IPS DF 19.7 (cell line): ENCODE measurements at places on chromosomes 7 and 10.

DNA sequence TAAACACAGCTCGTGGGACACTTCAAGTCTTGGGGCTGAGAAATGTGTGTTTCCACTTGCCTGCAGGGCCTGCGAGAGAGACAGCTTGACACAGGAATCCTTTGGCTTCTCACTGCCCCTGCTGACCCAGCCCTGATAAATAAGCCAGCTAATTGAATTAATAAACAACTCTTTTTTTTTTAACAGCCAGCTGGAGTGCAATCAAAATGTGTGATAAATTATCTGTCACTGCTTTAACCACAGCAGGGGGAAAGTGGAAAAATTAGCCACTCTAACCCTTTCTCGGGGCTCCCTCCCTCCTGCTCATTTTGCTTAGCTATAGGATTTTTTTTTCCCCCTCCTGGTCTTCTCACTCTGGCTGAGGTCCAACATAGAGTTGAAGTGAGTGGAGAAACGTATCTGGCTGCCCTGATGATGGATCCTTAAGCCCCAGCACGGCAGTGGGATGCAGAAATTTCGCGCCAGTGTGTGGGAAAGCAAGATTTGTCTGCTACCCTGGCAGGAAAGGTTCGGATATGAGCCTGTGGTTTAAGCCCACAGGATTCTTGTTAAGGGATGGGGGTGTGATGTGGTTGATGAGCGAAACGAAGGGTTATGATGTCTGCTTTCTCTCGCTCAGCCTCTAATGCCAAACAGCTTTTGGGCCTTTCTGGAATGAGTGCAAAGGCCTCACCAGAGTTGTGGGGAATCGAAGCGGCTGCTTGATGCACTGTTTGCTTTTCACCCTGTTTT, 173.8 kb downstream of the TRIL start:
- no peak for DNase-seq

- no peak for DNase-seq
These were observed 196.4 kb upstream of the POM121L12 start for GRCh38 chr7:52838981-52839411.

DNA sequence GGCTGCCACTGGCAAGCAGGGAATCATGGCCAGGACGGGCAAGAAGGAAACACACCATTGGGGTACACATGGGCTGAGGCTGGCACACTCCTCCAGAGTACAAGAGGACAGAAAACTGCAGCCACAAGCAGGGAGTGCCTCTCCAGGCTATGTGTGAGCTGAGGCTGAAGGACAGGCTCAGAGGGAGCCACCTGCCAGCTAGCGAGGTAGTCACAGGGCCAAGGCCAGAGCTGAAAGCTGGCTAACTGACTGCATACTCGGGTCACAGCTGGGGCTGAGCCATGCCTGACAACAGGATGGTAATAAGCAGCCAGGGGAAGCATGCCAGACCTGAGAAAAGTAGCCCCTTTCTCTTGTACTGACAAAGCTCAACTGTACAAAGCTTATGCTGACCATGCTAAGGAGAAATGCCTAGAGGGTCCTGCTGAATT, 52.0 kb downstream of the KIF5B start:
- no peak for DNase-seq

GRCh38 chr10:72689660-72690059, 2.3 kb upstream of the MCU start:
- no peak for DNase-seq

DNA sequence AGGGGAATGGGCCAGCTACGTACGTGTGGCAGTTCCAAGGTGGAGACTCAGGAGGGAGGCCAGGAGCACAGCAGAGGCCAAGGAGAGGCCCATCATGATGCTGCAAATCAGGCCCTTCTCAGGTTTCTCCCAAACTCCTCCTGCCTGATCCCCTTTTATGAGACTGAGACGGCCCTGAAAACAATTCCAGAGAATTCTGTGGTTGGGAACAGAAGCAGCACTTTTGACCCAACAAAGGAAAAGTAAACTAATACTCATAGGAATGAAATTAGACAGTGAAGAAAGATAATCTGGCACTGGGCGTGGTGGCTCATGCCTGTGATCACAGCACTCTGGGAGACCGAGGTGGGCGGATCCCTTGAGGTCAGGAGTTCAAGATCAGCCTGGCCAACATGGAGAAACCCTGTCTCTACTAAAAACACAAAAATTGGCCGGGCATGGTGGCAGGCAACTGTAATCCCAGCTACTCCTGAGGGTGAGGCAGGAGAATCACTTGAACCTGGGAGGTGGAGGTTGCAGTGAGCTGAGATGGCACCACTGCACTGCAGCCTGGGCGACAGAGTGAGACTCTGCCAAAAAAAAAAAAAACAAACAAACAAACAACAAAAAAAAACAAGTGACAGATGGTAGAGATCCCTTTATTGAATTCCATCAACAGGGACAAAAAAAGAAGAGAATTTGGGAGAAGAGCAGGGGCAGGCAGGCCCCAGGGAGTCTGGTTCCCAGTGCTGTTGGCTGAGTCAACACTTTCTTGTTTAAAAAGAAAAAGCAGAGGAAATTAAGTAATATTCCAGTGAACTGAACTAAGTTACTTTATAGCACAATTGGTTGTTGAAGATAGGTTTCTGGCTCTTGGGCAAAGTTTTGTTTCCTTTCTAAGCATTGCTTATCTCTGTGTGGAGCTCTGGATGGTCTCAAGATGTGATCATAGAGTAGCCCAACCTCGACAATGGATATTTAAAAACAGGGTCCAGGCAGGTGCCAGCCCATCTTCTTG, at the start of gene CCL26:
Gene CCL26 (minus strand): TSS at position 131 of the 997 bp plus-strand sequence. CDS start 35 bp downstream, at position 96.
- DNase-seq, result no peak

- no peak for DNase-seq
These were observed 80.7 kb upstream of the SEC61G start for GRCh38 chr7:54839575-54840213.

DNA sequence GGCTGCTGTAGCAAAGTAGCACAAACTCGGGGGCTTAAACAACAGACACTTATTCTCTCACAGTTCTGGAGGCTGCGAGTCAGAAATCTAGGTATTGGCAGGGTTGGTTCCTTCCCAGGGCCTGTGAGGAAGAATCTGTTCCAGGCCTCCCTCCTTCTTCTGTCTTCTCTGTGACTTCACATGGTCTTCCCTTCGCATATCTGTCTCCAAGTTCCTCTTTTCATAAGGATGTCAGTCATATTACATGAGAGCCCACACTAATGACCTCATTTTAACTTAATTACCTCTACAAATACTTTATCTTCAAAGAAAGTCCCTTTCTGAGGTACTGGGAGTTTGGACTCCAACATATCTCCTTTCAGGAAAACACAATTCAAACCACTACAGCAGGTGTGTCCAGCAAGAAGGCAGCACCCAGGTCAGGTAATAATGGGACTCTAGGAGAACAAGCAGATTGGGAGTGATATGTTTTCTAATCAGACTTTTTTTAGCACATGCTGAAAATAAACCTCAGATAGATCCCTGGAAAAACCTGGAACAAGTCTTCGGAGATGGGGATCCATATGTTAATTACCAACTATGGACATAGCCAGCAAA, 11.7 kb downstream of the CREB5 start:
- DNase-seq, result no peak

DNA sequence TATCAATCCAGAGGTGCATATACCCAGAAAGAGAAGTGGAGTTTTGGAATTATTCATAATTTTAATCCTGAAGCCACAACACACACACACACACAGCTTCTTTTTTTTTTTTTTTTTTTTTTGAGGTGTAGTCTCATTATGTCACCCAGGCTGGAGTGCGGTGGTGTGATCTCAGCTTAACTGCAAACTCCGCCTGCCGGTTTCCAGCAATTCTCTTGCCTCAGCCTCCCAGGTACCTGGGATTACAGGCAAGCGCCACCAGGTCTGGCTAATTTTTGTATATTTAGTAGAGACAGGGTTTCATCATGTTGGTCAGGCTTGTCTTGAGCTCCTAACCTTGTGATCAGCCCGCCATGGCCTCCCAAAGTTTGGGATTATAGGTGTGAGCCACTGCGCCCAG, 35.4 kb downstream of the TET1 start:
- no peak for DNase-seq

GRCh38 chr7:156019776-156020565, 207.7 kb upstream of the SHH start:
- no peak for DNase-seq

DNA sequence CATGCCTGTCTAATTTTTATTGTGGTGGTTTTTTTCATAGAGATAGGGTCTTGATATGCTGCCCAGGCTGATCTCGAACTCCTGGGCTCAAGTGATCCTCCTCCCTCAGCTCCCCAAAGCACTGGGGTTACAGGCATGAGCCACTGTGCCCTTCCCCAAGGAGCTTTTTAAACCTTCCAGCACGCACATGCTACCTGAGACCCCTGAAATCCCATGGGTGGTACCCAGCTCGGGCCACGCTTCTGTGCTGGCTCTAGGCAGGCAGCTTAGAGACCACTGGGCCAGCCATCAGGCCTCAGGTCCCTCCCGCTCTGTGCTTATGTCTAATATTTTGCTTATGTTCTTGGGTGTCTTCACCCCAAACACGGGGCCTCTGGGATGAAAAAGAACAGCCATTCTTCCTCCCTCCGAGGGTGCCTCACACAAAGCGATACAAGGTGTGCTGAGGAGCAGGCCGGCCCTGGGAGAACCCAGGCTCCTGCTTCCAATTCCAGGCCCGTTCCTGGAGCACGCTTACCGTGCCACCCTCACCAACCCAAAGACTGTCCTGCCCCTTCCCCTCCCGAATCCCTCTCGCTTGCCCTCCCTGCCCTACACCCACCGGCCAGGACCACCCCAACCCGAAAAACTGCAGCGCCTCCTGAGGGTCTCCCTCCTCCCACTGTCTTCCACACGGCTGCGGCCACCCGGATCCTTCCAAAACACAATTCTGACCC, 10.9 kb downstream of the SPOCK2 start:
- DNase-seq, result no peak

- DNase-seq, result no peak
These were observed 3.0 kb downstream of the GIMAP1 start for GRCh38 chr7:150719436-150719835.

- DNase-seq, result no peak
These were observed 49.9 kb upstream of the KLF6 start for GRCh38 chr10:3834947-3835346.

- DNase-seq, result no peak
These were observed 42.9 kb upstream of the GTF2IRD1 start for GRCh38 chr7:74410772-74411171.

DNA sequence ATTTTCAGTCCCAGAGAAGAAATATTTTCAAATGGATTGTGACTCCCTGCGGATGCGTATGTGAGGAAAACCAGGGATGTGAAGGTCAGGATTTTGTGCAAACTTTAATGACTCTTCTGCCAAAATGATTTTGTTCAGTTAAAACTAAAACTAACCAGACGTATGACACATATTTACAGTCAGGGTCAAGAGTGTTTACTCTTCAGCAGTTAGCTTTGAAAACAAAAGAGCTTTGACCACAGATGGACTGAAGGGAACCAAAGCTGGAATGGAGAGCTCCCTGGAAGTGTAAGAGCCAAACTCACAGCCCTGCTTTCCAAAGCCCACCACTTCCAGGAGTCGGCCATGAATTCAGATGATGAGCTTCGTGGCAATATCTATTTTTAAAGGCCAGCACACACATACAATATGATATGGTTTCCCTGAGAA, 15.5 kb downstream of the SVIL start:
- no peak for DNase-seq

GRCh38 chr10:100710151-100710871, 35.1 kb upstream of the PAX2 start:
- no peak for DNase-seq

- DNase-seq, result no peak
These were observed 2.8 kb upstream of the DENND11 start for GRCh38 chr7:141704741-141705140.

DNA sequence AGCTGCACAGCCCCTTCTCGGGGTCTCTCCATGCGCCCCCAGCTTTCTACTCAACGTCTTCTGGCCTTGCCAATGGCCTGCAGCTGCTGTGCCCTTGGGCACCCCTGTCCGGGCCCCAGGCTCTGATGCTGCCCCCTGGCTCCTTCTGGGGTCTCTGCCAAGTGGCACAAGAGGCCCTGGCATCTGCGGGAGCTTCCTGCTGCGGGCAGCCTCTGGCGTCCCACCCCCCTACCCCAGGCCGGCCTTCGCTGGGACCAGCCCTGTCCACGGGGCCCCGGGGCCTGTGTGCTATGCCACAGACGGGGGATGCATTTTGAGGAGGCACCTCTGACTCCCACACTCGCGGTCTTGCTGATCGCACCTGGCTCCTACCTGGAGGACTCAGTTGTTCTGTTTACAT, 2.3 kb downstream of the VENTX start:
- no peak for DNase-seq

DNA sequence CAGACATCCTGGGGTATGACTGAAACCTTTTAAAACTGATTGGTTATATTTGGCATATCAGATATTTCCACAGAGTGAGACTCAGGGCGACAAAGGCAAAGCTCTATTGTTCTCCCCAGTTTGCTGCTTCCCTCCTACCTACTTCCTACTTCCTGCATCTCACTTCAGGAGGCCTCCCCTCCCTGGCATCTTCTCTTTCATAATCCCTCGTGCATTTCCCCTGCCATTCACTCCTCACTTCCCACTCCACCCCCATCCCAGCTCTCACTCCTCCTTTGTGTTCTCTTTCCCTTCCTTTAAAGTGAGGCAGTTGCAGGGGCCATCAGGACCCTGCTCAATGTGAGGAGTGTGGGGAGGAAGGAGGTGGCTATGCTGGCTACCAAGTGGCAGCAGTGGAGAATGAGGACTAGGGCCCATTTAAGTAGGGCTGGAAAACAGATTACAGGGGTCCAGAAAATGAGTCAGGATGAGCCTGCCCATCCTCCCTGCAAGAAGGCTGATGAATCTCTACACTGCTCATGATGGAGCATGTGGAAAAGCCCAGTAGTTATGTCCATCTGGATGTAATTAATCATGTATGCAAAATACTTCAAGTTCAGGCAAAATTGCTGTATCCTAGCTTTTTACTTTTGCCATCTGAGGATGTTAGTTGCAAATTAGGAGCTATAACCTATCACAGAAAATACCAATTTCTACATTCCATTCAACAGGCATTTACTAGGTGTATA, 311.8 kb upstream of the IMMP2L start:
- no peak for DNase-seq

DNA sequence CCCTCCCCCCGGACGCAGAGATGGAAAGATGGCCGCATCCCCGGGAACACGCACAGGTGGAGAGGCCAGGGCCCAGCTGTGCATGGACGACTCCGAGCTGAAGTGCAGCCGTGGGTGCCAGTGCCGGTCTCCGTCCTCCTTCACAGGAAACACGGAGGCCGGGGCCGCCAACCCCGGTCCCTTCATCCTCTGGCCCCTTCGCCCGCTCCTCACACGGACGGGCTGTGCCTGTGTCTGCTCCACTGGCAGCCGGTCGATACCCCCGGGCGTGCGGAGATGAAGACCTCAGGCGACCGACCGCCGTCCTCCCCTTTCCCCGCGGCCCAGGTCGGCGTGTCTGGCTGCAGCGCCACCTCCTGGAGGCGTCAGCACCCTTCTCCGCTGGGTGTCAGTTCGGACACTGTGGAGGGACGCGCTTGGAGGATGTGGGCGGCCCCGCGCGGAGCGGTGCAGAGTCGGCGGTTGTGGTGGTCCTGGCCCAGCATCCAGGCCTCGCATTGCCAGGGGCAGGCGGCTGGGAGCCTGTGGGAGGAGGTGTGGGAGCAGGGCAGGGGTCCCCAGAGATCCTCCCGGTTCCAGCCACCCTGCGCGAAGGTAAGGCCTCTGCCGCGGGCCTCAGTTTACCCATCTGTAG, 9.9 kb downstream of the ZNF511 start:
- DNase-seq, result no peak
